ENCODE measurements at places on chromosomes 4 and X.

- DNase-seq = no peak
Observed at GRCh38 chr4:13983189-13983790, 355.8 kb upstream of the BOD1L1 start.

- no peak for DNase-seq
Observed at GRCh38 chr4:3673716-3674478, 92.3 kb upstream of the ADRA2C start.

DNA sequence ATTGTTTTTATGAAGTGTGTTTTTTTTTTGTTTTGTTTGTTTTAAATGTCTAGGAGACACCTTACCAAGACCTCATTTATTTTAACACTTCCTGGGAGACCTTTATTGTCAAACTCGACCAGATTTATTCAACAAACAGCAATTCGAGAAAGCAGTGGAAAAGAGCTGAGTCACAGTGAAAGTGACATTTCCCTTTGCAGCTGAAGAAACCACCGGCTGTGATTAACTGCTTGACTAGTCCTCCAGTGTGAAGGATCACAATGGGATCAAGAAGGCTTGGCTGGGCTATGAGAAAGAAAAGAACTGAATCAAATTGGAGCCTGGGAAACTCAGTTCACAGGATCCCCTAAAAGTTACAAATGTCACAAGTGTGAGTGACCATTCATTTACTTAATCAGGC is 11.9 kb upstream of the ADH7 start:
- DNase-seq = no peak

DNA sequence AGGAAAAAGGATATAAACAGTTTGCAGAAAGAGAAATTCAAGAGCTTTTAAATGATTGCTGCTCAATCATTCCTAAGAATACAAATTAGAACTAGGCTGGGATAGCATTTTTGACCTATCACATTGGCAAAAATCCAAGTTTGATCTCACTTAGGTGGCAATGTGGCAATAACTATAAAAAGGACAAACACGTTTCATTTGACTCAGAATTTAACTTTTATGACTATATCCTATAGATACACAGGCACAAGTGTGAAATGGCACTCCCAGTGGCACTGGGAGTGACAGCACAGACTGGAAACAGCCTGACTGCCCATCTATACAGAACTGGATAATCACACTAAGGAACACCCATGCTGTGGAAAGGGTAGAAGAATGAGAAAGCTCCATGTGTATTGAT is 11.1 kb downstream of the CENPU start:
- no peak for DNase-seq

- no peak for DNase-seq
Observed at GRCh38 chrX:40310016-40310415, 212.3 kb upstream of the BCOR start.

DNA sequence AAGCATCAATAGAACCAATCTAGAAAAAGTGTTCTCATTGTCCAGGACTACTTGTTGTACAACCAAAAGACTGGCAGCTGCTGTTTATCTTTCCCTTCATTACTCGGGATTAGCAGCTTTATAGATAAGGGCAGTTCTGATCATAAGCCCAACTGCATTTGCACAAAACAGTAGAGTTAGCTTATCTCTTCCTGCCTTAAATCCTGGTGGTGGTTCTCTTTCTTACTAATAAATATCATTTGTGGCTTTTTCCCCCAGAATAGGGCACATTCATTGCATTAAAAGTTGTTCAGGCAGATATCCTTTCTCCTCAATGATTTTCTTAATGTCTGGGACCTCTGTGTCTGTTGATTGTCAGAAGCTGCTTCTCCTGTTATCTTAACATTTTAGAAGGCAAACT is 20.2 kb upstream of the RRAGB start:
- no peak for DNase-seq

GRCh38 chrX:21376636-21377035 is 2.4 kb downstream of the CNKSR2 start:
- DNase-seq = no peak

- DNase-seq = no peak
Observed at GRCh38 chrX:21004835-21005234, 369.4 kb upstream of the CNKSR2 start.

- DNase-seq = no peak
Observed at GRCh38 chr4:156576946-156577345, 394.7 kb downstream of the PDGFC start.

DNA sequence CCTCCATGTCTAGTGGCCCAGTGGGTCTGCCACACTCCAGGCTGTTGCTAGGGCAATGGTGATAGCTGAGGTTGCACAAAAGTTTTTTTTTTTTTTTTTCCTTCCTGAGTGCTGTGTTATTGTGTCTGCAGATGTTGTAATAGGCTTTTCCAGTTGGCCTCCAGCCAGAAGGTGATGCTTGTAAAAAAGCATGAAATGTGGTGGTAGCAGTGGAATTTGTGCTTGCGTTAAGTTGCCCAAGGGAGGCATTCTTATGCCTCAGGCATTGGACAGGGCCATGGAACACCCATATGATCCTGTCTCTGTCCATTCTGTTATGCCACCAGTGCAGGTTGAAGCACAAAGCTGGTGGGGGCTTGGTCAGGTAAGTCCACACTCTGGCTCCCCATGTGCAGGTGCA is 660.5 kb upstream of the SPANXN1 start:
- DNase-seq = no peak

DNA sequence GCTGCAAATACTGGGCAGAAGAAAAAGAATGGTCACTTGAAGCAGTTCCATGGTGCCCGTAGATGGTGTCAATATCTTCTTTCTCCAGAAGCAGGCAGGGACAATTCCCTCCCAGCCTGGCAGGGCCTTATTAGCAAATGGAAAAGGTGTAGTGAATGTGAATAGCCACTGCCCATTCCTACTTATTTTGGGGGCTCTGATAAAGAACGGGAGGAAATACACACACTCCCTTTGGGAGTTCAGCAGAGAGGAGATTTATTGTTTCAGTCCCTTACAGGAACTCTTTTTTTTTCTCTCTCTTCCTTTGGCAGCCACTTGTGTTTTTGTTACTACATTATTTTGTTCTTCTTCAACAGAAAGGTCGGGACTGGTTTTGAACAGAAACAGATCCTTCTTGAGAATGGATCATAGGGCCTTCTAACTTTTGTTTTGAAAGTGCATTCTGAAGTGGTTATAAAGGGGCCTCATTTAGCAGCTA is at the start of gene EMCN:
Gene EMCN, minus strand, starts transcription at position 159 of the 478 bp plus-strand sequence. Its CDS starts 108 bp downstream, at position 51.
- DNase-seq = no peak

GRCh38 chrX:29447867-29448266 is 767.5 kb upstream of the MAGEB2 start:
- no peak for DNase-seq

GRCh38 chrX:126770179-126770578 is 49.4 kb upstream of the PRR32 start:
- DNase-seq = no peak

DNA sequence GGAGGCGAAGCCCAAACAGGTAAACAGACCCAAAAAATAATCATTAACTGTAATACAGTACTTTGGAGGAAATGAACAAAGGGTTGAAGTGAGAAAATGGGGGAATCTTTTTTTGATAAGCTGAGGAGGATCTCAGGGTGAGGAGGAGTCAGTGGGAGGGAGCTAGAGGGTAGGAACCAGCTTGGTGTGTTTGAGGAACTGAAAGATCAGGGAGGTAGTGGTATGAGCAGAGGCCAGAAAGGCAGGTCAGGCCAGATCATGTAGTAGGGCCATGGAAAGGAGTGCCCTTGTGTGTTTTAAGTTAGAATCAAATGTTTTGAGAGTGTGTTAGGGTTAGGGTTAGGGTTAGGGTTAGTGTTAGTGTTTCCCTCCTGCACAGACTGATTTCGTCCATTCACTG is 48.8 kb downstream of the PPP2R2C start:
- DNase-seq = no peak

DNA sequence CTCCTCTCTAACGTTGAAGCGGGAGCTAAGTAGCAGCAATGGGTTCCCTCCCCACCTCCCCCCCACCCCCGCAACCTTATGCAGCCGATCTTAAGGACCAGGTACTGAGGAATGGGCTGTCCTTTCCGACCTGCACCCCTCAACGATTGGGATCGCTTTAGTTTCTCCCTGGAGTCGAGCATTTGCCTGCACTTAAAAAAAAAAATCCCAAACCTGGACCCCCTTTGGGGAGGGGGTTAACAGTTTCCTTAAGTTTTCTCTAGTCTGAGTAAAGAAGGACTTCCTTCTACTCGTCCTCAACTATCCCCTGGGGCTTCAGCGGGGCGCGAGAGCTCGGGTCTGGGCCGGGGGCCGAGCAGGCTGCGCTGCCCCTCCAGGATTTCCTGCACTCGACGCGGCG is 25.7 kb upstream of the BCORL1 start:
- DNase-seq = no peak

DNA sequence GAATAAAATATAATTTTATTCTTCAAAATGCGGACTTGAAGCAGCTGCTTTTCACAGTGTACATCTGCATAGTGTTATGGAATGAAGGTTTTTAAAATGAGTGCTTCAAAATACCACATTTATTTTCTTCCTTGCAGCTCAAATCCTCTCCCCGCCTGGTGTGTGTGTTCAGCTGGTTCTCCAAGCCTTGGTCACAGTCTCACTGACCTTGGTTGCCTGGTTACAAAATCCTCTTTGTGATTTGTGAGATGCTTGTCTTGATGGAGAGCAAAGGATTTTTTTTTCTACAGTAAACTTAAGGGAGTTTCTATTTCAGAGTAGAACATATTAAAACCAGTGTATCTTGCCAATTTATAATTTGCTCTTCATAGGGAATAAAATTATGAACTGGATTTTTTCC is 139.2 kb downstream of the PCDH18 start:
- no peak for DNase-seq

- DNase-seq = no peak
Observed at GRCh38 chrX:154437971-154438893, 1.3 kb downstream of the GDI1 start.

GRCh38 chr4:128832243-128832625 is 22.7 kb downstream of the JADE1 start:
- no peak for DNase-seq

DNA sequence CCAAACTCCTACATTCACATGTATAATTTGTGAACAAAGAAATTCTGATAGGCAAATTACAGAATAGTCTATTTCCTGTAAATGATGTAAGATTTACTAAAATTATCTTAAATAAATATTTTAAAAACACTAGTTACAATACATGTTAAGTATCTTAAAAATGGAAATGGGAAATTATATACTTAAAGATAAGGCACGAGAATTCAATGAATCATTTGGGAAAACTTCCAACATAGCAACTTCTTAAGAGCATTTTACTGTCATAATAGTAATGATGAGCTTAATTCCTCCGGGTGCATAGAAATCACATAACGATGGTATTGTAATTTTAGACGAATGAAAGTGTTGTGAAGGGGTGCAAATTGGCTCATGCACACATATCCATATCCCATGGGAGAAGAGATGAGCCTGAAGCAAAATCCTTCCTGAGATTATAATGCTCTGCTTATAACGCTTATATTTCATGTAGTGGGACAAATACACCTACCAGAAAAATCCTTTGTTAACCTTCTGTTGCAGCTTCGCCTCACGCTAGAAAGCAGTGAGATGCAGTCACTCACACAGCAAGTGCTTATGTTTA is 873.5 kb downstream of the PDHA2 start:
- no peak for DNase-seq

Measured in C1 segment of cervical spinal cord (tissue), 14 donors.